ENCODE measurements at places on chromosomes 5 and 9.

- no peak for DNase-seq
Observed at GRCh38 chr5:9869616-9870288, 239.6 kb upstream of the TAS2R1 start.

DNA sequence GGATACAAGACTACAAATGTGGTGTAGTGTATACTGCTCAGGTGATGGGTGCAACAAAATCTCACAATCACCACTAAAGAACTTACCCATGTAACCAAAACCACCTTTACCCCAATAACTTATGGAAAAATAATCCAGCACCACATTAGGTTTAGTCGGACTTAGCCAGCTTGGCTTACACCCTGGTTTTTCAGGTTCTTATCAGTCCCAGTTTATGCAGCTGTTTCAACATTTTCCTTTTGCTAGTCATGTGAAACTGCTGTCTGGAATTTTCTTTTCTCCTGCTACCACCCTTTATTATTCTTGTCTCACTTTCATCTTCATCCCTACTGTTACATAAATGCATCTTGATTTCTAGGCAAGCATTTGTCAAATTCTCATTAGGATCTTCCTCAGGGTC is 51.5 kb downstream of the STK32A start:
- DNase-seq, result no peak

DNA sequence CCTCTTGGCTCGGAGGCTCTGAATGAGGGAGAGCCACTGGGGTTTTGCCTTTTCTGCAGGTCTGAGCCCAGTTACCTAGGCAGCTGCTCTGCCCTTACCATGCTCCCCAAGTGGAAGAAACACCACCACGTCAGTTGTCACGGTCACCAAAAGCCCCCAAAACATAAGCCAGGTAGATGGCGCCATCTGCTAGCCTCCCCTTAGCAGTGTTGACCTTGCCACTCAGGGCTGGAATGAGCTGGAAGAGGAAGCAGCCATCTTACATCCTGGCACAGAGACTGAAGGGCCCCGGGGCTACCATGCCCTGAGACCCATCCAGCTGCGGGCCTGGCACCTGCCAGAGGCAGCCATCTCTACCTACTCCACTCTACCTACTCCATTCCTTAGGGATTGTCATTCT is 7.4 kb downstream of the ZER1 start:
- DNase-seq, result no peak

- no peak for DNase-seq
Observed at GRCh38 chr9:27441741-27442070, 82.4 kb upstream of the IFNK start.

- DNase-seq, result no peak
Observed at GRCh38 chr5:103060424-103060954, 59.4 kb downstream of the GIN1 start.

- DNase-seq, result peak; percentile 70
Observed at GRCh38 chr5:180784497-180785097, 18.0 kb downstream of the MGAT1 start.

GRCh38 chr9:83472764-83473163 is 65.4 kb downstream of the FRMD3 start:
- no peak for DNase-seq

- no peak for DNase-seq
Observed at GRCh38 chr9:14935106-14935751, 25.0 kb upstream of the FREM1 start.

- no peak for DNase-seq
Observed at GRCh38 chr5:58184910-58185309, 275.0 kb downstream of the PLK2 start.

DNA sequence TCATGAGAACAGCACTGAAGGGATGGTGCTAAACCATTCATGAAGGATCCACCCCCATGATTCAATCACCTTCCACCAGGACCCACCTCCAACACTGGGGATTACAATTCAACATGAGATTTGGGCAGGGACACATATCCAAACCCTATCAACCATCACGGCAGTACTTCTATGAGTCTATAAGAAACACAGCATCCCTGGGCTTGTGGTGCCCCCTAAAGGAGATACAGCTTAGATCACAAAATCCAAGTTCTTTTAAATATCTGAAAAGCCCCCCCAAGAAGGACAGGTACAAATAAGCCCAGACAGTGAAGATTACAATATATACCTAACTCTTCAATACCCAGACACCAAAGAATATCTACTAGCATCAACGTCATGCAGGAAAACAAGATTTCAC is 233.7 kb upstream of the ADRA1B start:
- DNase-seq, result no peak

- DNase-seq, result no peak
Observed at GRCh38 chr5:60651872-60652620, 47.9 kb downstream of the DEPDC1B start.
